HuH-7 (cell line): ENCODE measurements at places on chromosomes 6 and 20.

- DNase-seq, result no peak
These were observed 78.4 kb upstream of the FBXL4 start for GRCh38 chr6:99026135-99026534.

DNA sequence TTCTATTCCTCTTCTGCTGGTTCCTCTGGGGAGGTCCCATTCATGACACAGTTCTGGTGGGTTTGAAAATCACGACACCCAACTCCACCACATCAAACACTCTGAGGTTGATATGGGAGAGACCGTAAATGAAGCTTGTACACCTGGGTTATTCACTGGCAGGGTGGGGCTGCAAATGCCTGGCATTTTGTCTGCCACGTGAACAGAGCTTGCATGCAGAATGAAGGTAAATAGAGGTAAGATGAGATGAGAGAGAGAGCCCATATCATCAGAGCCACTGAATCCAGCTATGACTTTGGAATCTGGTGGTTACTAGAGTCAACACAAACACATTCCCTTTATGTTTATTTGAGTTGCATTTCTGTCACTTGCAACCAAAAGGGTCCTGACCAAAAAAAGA is 97.4 kb downstream of the BANF2 start:
- DNase-seq, result no peak

GRCh38 chr6:138593909-138594757 is 94.8 kb upstream of the NHSL1 start:
- DNase-seq, result no peak

DNA sequence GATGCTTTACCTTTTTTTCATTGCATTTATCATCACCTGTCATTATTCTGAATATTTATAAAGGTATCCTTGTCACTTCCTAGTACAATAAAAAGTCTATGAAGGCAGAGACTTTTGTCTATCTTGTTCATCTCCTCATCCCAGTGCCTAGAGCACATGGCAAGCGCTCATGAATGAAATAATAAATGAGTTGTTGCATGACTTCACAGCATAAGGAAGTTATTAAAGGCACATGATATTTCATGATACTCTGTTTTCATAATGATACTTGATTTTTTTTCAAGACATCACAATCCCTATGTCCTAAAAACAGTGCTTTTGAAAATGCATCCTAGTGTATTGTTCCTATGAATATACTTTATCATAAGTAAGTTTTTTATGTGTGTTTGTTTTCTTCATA is 310.6 kb upstream of the RSPO3 start:
- no peak for DNase-seq

DNA sequence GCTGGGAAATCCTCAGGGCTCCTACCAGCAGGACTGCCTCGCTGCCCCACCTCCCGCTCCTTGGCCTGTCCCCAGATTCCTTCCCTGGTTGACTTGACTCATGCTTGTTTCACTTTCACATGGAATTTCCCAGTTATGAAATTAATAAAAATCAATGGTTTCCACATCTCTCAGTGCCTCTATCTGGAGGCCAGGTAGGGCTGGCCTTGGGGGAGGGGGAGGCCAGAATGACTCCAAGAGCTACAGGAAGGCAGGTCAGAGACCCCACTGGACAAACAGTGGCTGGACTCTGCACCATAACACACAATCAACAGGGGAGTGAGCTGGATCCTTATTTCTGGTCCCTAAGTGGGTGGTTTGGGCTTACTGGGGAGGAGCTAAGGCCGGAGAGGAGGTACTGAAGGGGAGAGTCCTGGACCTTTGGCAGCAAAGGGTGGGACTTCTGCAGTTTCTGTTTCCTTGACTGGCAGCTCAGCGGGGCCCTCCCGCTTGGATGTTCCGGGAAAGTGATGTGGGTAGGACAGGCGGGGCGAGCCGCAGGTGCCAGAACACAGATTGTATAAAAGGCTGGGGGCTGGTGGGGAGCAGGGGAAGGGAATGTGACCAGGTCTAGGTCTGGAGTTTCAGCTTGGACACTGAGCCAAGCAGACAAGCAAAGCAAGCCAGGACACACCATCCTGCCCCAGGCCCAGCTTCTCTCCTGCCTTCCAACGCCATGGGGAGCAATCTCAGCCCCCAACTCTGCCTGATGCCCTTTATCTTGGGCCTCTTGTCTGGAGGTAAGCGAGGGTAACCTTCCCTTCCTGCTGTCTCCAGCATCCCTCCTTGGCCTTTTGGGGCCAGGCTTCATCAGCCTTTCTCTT is at the start of gene CFB:
Gene CFB, plus strand, starts transcription at position 589 of the 863 bp plus-strand sequence. Its CDS starts 127 bp downstream, at position 716.
- peak; percentile 87 for DNase-seq

GRCh38 chr6:170476360-170476759 is 76.7 kb downstream of the PSMB1 start:
- DNase-seq, result no peak

DNA sequence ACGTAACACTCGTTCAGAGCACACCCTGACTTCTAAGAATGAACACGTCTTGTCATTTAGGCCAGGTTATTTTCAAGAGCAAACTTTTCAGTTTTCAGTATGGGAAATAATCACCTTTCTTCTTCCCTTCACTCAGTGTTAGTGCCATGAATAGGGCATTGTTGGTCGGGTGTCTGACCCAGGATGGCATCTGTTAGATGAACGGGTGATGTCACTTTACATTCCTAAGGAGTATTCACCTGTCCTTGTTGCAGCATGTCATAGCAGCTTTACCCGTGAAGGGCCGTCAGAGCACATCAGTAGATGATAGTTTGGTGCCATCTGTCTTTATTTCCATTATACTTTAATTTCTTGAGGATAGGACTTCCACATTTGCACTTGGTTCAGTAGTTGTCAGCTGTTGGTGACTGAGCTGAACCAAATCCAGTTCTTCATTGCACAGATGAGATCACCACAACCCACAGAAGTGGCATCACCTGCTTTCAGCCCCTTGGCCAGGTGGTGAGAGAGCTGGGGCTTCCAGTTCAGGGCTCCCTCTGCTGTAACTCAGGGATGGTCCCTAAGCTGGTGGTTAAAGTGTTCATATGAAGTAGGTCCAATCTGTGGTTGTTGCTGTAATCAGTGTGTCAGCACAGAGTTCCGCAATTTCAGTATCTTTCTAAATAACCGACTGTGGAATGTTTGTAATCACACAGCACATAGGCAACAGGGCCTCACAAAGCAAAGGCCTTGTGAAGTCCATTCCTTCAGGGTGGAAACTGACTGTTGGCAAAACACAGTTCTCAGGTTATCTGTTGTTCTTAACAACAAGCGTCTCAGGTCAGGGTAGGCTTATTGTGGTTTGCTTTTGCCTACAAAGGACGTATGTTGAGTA is 68.2 kb downstream of the FAM120B start:
- peak; percentile 30 for DNase-seq

DNA sequence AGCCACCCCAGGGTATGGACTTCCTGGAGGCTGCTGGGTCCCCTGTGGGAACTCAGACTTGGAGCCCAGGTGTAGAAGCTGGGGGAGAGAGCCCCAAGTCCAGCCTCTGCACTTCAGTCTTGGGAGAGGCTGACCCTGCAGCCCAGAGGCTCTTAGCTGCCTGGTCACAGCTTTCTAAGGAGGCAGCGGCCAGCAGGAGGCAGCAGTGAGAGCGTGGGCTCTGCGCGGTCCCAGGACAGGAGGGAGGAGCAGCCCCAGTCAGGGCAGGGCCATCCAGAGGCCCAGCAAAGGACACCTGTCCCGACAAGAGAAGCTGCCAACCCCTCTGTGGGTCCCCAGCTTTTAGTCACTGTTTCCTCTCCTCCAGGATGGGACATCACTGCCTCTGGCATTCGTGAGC is 9.4 kb downstream of the TREML2 start:
- DNase-seq, result peak; percentile 39

- no peak for DNase-seq
These were observed 44.3 kb downstream of the PDYN start for GRCh38 chr20:1949347-1950100.

GRCh38 chr6:50653253-50653652 is 60.1 kb upstream of the TFAP2D start:
- no peak for DNase-seq

DNA sequence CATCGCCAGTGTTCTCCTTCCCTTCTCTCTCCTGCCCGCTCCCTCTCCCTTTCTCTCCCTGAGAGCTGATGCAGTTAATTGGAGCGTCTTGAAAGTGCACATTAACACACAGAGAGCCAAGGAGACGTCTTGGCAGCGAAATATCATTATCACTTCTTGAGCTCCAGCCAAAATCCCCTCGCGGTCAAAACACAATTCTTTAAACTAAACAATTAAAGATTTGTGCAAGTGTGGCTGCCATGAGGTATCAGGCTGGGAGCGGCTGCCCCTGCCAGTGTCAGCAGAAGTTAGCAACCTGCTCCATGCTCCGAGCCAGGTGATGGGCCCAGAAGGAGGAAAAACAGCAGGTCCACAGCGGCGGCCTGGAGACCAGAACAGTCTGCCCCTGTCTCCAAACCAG is 100.9 kb upstream of the FOXP4 start:
- DNase-seq, result no peak

GRCh38 chr6:16217156-16217721 is 21.1 kb upstream of the GMPR start:
- no peak for DNase-seq

DNA sequence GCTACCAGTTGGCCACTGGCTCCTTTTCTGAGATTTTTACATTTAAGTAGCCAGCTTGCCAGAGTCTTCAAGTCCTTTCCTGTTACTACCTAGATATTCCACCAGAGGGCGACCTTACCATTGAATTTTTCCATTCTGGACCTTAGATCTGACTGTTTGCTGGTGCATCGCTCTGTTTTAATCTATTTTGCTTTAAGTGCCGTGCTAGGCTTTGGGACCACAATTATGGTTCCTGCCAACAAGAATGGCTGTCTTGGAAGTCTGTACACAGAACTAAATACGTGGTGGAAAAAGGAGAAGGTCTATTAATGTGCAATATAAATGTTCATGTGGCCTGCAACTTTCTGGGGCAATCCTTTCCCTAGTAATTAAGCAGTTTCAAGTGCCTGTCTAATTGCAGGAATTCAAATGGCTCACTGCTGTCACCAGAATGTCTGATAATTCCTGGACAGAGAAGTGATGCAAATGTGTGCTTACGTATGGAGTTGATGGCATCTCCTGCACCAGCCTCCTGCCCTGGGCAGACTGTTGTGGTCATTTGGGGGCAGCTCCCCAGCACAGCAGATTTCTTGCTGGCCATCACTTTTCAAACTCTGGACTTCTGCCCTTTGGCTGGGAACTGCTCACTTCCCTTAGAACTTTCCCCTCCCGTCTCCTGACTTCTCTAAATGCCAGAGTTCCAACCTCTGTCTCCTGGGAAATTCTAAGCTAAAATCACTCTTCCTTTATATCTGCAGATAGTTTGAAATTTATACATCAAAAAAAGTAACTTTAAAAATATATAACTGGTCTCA is 5.6 kb upstream of the HLA-DOA start:
- peak; percentile 52 for DNase-seq

DNA sequence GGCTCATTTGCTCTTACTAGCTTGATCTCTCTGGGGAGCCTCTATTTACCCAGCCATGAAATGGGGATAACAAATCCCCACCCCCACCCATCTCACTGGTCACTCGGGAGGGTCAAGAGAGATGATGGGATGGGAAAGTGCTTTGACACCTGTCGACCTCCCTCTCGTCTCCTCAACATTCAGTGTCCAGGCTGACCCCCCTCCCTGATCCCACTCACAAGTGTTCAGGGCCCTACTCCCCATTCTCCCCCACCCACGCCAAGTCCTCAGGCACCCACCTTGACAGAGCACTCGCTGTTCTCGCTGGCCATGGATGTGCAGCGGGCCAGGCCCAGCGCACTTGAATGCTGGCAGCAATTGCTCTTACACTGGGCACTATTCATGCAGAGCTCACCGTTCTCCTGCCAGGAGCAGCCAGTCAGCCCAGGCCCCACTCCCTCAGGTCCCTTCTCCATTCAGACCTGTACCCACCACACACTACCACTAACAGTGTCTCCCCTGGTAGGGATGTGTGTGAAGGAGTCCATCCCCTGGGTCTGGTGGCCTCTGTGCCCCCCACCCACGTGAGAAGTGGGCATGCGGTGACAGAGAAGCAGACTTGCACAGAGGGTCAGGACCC is 1.6 kb downstream of the CLPS start:
- DNase-seq, result no peak

DNA sequence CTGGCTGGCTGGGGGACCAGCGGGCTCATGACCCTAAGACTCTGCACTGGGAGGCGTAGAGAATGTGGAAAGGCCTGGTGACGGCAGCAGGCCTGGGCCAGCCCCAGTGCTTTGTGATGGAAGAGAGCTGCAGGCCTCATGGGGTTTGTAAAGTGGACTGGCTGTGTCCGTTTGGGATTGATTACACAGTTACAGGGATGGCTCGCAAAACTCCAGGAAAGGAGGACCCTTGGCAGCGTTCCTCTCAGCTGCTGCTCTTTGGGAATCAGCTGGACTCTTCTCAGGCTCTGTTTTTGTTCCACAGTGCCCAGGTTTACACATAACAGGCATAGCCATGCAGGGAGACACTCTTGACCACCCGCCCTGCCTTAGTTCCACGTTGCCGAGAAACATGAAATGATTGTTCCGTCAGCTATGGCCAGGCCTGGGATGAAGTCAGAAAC is 89.0 kb downstream of the SLX4IP start:
- no peak for DNase-seq

- DNase-seq, result no peak
These were observed 68.0 kb downstream of the AIG1 start for GRCh38 chr6:143128681-143129015.

GRCh38 chr6:43995137-43995536 is 132.1 kb downstream of the MRPL14 start:
- no peak for DNase-seq

- DNase-seq, result no peak
These were observed 11.1 kb downstream of the LAMA5 start for GRCh38 chr20:62355878-62356588.

DNA sequence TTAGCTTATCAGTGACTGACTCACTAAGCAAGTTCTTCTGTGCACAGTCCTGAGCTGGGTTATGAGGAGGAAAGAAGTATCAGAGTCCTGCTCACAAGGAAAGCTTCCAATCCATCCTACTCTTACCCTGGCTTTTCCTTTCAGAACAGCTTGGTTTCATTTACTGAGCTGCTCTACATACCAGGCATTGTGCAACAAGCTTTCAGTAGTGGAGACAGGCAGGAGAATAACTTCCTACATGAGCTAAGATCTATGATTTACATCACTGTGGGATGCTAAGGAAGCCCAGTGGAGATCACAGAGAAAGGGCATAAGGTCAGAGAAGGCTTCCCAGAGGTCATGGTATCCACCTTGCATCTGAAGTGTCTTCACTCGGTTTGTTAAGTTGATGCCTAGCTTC is 144.5 kb downstream of the MAP3K7 start:
- no peak for DNase-seq

- peak; percentile 66 for DNase-seq
These were observed at the start of gene CCDC170 for GRCh38 chr6:151493804-151494234. Gene CCDC170 (plus strand): TSS chr6:151494017. CDS start chr6:151494129, 112 bp downstream.
